Naive thymus-derived CD8-positive, alpha-beta T cell (primary cell): ENCODE measurements at places on chromosomes 3 and 15. TPM values are rescaled to one million over a fixed set of nuclear protein-coding genes. Genes with fewer than 3 reads are reported as not detected.

DNA sequence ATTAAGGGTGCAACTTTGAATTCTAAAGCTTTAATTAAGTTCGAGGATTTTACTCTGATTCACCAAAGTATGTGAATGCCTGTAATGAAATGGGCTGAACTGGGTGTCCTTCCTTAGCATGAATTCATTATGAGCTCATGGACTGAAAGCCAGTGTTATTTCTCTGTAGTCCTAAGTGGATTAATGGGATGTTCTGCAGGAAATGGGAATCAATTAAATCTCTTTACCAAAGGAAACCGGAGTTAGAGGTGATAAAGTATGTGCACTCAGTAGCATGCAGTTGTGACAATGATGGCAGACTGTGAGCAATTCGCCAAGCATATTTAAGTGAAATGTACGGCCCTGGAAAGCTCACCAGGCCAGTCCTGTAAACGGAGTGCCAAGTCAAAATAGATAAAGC is 138.7 kb downstream of the CHL1 start:
- DNase-seq = no peak

The DPPA2 gene
- not detected for polyA plus RNA-seq

The CILP gene
- 0.10 TPM for polyA plus RNA-seq

The GOLGA8S gene
- polyA plus RNA-seq = not detected

DNA sequence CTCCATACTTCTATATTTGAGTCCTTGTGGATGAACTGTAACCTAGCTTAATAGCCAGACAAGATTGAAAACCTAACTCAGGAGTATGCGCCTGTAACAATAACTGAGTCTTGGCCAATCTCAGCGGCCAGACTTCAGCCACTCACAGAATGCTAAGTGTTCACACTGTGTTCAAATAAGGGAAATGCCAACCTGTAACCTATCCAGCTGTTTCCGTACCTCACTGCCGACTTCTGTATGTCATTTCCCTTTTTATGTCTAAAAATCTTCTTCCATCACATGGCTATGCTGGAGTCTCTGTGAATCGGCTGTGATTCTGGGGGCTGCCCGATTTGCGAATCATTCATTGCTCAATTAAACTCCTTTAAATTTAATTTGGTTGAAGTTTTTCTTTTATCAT is 169.2 kb downstream of the NFKBIZ start:
- DNase-seq = no peak
